ENCODE measurements at places on chromosomes 2 and 18. TPM values are rescaled to one million over a fixed set of nuclear protein-coding genes. Genes with fewer than 3 reads are reported as not detected.
A peak's percentile ranks its signal among the peaks of the same experiment; 100 is the strongest.

- no peak overlapping the region for H3K4me3 ChIP-seq
- no peaks in the 10 kb centered on the region for H3K36me3 ChIP-seq
- H3K27ac ChIP-seq, result peak overlapping the region; percentile 62
- H3K27me3 ChIP-seq, result no peaks in the 10 kb centered on the region
- H3K4me1 ChIP-seq, result peaks cover 10% of the 10 kb centered on the region
These were observed 8.2 kb upstream of the MAP4K4 start for GRCh38 chr2:101689114-101689825.

The HS1BP3 gene
- total RNA-seq, result 13.1 TPM

DNA sequence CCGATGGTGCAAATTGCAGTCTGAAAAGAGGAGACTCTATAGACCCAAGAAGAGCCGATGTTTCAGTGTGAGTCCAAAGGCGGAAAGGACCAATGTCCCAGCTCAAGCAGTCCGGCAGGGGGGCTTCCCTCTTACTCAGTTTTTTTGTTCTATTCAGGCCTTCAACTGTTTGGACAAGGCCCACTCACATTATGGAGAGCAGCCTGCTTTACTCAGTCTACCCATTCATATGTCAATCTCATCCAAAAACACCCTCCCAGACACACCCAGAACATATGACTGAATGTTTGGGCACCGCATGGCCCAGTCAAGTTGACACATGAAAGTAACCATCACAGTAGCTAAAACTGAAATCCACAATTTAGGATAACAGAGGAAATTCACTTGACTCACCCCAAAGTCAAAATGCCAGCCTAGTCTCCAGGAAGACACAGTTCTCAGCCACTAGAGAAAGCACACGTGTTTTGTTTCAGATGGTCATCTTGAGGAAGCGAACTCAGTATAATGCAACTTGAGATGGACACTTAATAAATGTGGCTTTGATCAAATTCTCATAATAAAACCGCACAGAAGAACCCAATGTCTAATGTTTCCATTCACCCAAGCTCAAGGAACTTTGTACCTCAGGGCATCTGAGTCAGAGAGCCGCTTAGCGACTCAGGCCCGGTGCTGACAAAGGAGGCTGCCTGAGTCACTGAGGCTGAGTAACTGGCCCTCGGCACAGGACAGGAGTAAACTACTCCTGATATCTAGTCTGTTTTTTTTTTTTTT, 2.4 kb downstream of the FHL2 start:
- H3K4me1 ChIP-seq, result peaks cover 7% of the 10 kb centered on the region
- H3K36me3 ChIP-seq, result no peaks in the 10 kb centered on the region

DNA sequence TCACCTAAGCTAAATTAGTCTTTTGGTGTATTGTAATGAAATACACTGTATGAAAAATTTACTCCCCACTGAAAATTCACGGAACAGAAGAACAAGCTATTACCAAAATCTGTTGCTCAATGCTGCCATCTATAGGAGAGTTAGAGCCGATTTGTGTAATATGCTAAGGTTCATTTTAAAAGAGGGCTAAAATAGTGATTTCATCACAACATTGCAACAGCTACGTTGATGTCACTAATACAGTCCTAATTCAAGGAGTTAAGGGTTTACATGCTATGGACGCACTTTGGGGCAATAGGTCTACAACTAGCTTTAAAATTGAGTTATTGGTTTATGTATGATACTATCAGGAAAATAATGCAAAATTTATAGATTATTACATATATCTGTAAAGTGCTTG, 3.0 kb upstream of the IRS1 start:
- peak overlapping the region; percentile 13 for H3K4me3 ChIP-seq
- peaks cover 12% of the 10 kb centered on the region for H3K27me3 ChIP-seq
- no peak for DNase-seq
- H3K36me3 ChIP-seq, result no peaks in the 10 kb centered on the region

GRCh38 chr2:138086576-138086975, 122.3 kb downstream of the HNMT start:
- H3K27me3 ChIP-seq, result no peaks in the 10 kb centered on the region
- H3K4me1 ChIP-seq, result no peaks in the 10 kb centered on the region
- H3K36me3 ChIP-seq, result no peaks in the 10 kb centered on the region

The LYPD6 gene
- not detected for total RNA-seq

- DNase-seq, result no peak
- H3K36me3 ChIP-seq, result no peaks in the 10 kb centered on the region
- H3K4me3 ChIP-seq, result no peak overlapping the region
- no peaks in the 10 kb centered on the region for H3K4me1 ChIP-seq
- no peak overlapping the region for H3K27ac ChIP-seq
These were observed 662.2 kb downstream of the XIRP2 start for GRCh38 chr2:167550448-167550847.

The LINC00305 gene
- not detected for total RNA-seq

The ANKRD30BL gene
- total RNA-seq, result not detected

The TAF1B gene
- total RNA-seq, result 28.7 TPM

Data from activated B cell treated with CpG ODN at 0.5 μM for 24 hours (primary cell).